ENCODE measurements at places on chromosomes 7 and 10. TPM values are rescaled to one million over a fixed set of nuclear protein-coding genes. Genes with fewer than 3 reads are reported as not detected.

The CALCR gene
- not detected for total RNA-seq

The PTF1A gene
- not detected for total RNA-seq

The GIMAP7 gene
- total RNA-seq: not detected

The BEND7 gene
- 10.6 TPM for total RNA-seq

The ADCYAP1R1 gene
- total RNA-seq: not detected

The MRPS33 gene
- total RNA-seq: 40.1 TPM

The TBC1D12 gene
- 13.9 TPM for total RNA-seq

The PRPS1L1 gene
- total RNA-seq: not detected

The SLC26A5 gene
- not detected for total RNA-seq

DNA sequence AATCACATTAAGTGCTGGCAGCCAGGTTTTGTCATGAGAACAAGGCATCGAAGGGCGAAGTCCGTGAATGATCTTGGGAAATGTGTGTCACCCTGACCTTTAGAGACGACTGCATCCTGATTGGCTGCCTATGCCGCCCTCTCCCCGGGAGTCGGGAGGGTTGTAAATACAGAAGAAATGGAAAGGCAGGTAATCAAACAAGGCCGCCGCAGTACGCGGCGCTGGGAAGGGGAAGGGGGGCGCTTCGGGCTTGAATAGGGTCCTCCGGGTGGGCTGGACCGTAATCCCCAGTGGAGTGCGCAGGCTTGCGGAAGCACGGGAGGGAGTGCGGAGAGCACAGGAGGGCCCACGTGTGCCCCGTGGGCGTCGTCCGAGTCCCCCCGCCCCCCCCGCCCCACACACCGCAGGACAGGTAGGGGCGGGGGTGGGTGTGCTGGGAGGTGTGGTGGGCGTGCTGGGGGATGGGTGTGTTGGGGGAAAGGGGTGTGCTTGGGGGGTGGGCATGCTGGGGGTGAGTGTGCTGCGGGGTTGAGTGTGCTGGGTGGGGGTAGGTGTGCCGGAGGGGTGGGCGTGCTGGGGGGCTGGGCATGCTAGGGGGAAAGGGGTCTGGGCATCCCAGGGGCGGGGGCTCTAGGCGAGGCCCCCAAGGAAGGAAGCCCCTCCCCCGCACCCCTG, 169.4 kb downstream of the ARHGAP12 start:
- DNase-seq: peak; percentile 62

GRCh38 chr7:156194813-156195212, 382.6 kb upstream of the SHH start:
- DNase-seq: no peak

GRCh38 chr10:121493521-121493920, 104.7 kb downstream of the FGFR2 start:
- no peak for DNase-seq

DNA sequence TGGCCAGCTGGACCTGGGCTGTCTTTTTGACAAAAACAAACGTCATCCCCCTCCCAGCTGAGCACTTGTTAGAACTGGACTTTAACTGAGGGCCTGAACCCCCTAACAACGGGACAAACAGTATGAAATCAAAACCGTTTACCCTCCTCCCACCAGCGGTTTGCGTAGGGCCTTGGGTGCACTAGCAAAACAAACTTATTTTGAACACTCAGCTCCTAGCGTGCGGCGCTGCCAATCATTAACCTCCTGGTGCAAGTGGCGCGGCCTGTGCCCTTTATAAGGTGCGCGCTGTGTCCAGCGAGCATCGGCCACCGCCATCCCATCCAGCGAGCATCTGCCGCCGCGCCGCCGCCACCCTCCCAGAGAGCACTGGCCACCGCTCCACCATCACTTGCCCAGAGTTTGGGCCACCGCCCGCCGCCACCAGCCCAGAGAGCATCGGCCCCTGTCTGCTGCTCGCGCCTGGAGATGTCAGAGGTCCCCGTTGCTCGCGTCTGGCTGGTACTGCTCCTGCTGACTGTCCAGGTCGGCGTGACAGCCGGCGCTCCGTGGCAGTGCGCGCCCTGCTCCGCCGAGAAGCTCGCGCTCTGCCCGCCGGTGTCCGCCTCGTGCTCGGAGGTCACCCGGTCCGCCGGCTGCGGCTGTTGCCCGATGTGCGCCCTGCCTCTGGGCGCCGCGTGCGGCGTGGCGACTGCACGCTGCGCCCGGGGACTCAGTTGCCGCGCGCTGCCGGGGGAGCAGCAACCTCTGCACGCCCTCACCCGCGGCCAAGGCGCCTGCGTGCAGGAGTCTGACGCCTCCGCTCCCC, at the start of gene IGFBP1:
Gene IGFBP1 (plus strand): TSS at position 304 of the 808 bp plus-strand sequence. CDS start 165 bp downstream, at position 469.
- DNase-seq: peak; percentile 45

DNA sequence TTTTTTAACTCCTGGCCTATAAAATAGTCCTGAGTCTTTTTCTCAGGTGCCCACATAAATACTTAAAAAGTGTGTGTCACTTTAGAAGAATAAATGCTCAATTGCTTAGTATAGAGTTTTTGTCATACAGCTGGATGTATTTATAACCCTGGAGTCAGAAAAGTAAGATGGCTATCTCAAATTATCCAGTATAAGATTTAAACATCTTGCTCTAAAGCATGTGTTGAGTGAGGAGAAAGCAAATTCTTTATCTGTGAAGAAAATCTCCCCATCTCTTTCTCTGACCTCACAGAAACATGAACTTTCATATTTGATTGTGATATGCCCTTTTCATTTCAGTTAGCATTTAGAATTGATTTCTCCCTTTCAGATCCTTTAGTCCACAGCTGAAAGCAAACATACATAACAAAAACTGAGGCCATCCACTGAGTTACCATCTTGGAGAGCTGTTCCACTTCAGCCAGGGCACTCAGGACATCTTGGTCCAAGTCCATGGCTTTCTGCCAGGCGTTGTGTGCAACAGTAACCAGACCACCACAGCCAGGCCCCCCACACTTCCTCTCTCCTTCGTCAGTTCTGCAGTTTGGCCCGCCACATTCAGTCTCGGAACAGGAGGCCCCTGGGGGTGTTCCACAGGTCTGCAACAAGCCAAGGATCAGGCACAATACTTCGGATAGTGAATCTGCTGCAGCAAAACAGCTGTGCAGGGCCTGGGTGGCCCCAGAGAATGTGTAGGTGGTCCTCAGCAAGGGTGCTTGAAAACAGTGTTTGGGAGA, 40.9 kb downstream of the DLD start:
- no peak for DNase-seq

GRCh38 chr10:64537112-64537511, 1015.9 kb downstream of the REEP3 start:
- DNase-seq: no peak

DNA sequence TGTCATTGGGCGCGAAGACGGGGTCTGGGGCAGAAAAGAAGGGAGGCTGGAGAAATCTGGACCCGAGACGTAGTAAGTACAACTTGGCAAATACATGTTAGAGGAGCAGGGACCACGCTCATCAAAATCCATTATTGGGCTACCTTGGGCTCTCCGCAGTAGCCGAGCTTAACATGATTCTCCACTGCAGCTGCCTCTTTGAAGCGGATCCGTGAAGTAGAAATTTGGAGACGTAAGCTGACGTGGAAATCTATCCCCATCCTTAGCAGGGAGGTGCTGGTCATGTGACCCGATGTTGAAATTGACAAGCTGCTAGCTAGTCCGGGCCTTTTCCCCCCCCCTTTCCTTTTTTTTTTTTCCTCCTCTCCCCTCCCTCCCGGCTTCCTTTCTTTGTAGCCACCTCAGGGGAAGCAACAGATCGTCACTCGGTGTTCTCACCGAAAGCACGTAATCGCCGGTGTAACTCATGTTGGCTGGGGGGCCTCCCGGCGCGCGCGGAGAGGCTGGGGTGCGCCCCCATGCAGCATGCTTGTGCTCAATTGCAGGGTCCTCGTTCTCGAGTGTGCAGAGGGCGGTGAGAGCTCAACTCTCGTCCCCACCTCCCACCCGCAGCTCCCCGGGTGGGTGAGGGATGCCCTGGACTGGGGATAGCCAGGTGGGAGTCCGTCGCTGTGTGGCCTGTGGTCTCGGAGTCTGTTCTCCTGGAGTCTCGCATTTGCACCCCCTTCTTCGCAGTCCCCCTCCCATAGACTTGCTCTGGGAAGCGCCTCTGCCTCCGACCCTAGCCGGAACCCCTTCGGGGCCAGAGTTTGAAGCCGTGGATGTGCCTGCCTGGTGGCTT, at the start of gene HOXA11:
Gene HOXA11 (minus strand): TSS at position 220 of the 841 bp plus-strand sequence. CDS start 88 bp downstream, at position 132.
- peak; percentile 49 for DNase-seq

- peak; percentile 4 for DNase-seq
These were observed 9.2 kb downstream of the OR2A5 start for GRCh38 chr7:144057954-144058353.

DNA sequence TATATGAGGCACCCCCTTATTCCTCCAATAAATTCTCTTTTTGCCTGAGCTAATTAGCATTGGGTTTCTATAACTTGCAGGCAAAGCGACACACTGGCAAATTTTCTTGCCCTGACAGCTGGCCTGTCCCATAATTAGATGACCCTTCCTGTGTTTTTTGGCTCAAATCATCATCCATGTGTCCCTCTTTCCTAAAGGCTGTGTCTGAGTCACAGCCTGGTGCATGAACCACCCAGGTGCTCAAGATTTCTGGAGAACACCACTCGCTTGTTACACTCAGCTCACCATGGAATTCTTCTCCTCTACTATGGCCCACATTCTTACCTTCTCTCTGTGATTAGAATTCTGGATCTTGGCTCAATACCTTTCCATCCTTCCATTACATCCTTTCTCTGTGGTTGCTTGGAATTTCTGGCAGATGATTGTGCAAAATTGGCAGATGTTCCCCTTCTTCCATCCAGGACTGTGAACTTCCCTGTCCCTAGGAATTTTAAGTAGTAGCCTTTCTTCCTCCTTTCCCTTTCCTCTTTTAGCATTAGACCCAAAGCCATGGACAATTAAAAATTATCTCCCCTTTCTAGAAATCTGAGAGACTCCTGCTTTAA, 116.0 kb upstream of the ANKRD1 start:
- peak; percentile 66 for DNase-seq

DNA sequence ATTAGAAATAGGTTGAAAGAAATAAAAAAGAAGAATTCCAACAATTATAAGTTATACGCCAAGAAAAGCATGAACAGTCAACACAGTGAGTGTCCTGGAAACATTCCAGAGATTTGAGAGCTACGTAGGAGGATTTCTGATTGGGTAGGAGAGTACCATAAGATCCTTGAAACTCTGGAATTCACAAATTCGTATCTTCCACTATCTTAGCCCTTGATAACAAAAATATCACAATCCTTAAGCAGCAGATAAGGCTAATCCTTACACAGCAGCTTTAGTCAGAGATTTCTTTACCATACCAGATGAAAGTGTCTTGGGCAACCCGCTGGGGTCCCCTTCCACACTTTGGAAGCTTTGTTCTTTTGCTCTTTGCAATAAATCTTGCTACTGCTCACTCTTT, 8.2 kb downstream of the TPK1 start:
- peak; percentile 73 for DNase-seq

DNA sequence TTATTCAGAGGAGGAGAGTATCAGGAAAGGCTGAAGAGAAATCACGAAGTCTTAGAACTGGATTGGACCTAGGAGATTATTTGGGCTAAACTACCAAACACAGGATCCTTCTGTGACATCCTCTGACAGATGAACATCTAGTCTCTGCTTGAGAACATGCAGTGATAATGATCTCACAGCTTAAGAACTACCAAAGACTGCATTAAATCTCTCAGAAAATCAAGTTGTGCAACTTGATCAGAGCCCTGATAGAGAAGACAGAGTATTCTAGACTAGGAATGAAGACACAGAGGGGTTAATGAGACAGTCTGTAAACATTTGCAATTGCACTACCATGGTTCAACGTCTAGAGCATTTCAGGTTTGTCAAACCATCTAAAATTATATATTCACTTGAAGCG, 37.1 kb upstream of the AGBL3 start:
- DNase-seq: no peak

DNA sequence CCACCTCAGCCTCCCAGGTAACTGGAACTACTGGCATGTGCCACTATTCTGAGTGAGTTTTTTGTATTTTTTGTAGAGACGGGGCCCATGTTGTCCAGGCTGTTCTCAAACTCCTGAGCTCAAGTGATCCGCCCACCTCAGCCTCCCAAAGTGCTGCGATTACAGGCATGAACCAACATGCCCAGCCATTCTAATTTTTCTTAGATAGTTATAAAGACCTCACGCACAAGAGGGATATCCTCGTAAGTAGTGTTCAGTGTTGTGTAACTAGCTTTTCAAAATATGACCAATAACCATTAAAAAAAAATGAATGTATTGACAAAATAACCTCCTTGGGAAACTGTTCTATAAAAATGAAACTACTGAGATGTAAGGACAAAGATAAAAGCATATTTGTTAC, 90.5 kb upstream of the FERD3L start:
- no peak for DNase-seq

GRCh38 chr7:148809856-148810255, 74.2 kb downstream of the EZH2 start:
- no peak for DNase-seq

DNA sequence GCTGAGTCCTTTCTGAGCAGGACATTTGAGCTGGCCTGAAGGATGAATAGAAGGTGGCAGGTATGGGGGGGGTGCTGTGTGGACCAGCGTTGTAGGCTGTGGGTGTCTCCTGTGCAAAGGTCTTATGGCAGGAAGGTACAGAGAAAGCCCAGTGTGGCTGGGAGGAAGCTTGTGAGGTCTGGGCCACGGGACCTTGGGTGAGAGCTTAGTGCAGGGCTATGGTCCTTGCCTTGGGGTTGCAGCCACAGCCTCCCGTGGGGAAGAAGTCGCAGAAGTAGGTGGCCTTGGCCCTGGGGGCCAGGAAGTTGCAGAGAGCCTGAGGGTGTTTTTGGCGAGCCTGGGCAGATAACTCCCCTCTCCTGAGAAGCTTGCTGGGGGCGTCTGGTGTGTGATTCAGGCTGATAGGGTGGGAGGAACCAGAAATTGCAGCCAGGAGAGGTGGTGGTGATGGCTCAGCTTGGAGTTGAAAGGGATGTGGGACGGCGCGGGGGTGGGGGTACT, 172.0 kb upstream of the TNRC18 start:
- peak; percentile 79 for DNase-seq

DNA sequence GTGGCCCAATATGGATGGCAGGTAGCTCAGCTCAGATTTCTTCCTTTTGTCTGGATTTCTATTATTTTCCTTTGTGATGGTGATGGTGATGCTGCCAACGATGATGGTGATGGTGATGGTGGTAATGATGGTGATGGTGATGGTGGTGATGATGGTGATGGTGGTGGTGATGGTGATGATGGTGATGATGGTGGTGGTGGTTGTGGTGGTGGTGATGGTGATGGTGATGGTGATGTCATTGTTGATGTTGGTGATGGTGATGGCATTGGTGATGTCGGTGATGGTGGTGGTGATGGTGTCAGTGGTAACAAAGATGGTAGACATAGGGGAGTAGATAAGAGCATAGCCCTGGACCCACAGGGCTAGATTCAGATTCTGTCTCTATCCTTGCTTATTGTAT, 25.4 kb downstream of the TTYH3 start:
- DNase-seq: no peak

All from fibroblast of lung (primary cell).